ENCODE measurements at places on chromosomes 6 and 20.

DNA sequence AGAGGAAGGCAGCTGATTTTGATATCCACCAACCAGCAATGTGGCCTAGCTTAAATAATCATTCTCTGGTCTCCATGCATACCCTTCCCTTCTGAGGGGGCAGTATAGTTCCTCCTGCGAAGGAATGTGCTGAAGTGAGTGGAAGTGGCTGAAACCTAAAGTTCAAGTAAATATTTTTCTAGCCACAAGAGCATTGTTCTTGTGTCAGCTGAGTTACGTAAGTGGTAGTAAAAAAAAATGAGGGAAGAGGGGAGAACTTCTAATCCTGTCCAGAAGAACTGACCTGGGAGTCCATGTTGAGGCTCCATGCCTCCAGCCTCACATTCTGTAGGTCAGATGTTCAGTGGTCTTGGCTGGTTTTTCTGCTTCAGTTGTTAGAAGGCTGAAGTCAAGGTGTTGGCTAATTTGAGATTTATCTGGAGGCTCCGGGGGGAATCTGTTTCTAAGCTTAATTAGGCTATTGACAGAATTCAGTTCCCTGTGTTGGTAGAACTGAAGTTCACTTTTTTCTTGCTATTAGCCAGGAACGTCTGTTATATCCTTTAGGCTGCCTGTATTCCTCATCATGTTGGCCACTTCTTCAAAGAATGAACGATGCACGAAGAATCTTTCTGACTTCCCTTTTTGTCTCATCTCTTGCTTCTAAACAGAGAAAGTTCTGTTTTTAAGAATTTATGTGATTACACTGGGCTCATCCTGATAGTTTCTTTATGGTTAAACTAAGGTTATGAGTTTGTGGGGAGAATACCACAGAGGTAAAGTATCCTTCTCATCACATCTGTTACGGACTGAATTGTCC is 207.1 kb upstream of the PRSS16 start:
- no peak for DNase-seq

DNA sequence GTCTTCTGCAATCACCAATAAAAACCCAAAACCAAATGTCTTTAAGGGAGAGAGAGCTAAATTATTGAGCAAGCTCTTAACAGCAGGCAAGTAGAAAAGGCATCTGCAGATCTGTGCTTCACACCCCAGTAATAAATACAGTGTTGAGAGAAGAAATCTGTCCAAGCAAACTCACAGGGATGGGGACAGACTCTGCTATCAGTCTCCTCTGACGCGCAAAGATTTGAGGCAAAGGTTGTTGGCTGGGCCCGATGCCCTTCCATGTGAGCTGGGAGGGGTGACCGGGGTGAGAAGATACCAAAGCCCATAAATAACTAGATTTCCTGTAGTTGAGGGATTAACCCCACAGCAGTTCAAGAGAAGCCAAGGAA is 315.2 kb upstream of the SOX4 start:
- DNase-seq = no peak

DNA sequence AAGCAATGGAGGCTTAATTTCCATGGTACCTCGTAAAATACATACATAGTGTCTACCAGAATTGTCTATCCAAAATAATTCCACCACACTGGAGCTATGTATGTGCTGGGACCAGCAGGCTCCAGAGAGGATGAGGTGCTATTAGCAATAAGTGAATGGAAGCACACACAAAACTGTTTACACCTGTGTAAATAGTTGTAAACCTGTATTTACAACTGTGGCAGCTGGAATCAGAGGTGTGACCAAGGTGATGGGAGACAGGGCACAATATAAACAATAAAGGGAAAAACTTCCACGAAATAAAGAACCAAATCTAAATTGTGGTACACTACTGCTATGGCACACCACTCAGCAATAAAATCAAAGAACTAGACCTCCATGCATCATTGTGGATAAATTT is 14.4 kb downstream of the RARS2 start:
- no peak for DNase-seq

- no peak for DNase-seq
Observed at GRCh38 chr20:25273046-25273445, 25.2 kb downstream of the PYGB start.

GRCh38 chr6:130720076-130720715 is 107.0 kb upstream of the SMLR1 start:
- DNase-seq = no peak

DNA sequence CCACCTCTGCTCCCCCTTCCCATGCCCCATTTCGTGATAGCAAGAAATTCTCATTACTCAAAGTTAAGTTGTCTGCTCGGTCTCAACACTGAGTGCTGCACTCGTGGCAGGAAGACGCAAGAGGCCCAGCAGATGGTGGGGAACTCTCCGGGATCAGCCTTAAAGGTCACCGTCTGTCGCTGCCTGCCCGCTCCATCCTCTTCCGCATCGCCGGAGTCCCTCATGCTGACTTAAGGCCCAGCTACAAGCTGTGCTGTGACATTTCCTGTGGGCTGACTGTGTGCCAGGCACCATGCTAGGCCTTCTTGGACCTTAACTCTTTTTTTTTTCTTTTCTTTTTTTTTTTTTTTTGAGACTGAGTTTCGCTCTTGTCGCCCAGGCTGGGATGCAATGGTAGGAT is 17.8 kb downstream of the GRM4 start:
- no peak for DNase-seq

DNA sequence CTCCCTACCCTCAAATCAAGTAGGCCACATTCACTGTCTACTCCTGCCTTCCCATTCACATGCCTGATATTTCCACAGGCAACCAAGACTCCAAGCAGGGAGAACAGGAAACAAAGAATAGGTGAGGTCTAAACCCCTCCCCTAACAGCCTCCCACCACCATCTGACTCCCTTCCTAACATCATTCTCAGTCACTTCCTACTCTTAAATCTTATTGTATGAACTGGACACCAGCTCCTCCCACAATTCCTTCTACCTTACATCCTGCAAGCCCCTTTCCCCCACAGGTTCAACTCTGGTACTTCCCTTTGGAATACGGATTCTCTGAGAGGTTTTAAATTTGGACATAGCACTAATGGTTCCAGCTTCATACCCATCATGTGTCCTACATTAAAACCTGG is 944 bp upstream of the C6orf136 start:
- no peak for DNase-seq

DNA sequence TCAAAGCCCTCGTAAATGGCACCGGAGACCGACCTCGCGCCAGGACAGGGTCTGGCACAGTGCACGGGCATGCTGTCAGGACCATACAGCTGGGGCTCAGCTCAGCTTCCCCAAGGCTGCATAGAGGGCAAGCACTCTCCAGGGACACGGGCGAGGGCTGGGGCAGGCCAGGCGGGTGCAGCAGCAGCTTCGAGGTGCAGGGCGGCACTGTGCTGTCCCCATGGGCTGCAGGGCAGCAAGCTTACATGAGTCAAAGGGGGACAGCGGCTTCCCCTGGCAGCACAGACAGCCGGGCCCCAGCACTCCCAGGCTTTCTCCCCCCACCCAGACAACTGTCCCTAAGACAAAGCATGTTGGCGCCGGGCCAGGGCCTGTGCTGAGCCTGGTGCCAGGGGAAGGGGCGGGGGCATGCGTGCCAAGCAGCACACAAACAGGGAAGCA is 25.7 kb downstream of the PSMG4 start:
- DNase-seq = no peak

DNA sequence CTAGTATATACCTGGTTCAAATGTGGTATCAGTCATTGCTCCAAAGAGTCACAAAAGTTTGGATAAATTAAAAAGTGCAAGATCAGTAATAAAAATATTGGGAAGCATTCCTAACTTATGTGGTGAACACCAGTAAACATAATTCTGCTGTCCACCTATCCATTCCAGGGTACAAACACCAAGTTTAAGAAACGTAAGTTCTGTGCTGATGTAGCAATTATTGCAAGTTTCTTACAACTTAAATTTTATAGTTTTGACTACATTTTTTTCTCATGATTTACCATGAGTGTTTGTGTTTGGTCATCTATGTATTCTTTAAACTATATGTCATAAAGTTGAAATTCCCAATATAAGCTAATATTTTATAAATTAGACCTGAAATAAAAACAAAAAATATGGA is 255.0 kb upstream of the THEMIS start:
- no peak for DNase-seq

GRCh38 chr6:167491438-167492099 is 166.7 kb downstream of the TTLL2 start:
- DNase-seq = no peak

GRCh38 chr6:35128496-35128895 is 12.6 kb downstream of the TCP11 start:
- DNase-seq = no peak

DNA sequence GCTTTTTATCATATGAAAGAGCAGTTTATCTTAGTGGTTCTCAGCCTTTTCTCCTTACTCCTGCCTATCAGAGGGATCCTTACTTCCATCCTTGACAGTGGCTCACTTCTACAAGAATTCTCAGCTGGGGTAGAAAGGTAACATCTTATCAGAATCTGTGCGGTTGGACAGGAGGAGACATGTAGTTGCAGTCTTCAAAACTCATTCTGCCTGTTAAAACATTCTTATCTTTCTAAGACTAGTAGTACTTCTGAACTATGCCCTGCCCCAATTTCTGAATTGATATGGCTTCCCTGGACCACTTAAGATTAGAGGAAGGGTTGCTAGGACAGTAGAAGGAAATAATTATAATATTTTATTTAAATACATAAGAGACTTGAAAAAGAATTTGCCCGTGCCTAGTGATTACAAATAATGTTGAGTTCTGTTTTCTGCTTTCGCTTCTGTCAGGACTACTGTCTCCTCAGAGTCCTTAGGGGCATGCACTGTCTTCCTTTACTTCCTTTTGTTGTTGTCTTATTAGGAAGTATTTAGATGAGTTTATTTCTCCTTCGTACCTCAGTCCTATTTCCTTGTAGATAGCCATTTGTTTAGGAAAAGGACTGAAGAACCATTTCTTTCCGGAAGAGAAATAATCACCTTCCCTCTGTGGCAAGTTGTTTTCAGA is 24.9 kb downstream of the BLTP3A start:
- no peak for DNase-seq

DNA sequence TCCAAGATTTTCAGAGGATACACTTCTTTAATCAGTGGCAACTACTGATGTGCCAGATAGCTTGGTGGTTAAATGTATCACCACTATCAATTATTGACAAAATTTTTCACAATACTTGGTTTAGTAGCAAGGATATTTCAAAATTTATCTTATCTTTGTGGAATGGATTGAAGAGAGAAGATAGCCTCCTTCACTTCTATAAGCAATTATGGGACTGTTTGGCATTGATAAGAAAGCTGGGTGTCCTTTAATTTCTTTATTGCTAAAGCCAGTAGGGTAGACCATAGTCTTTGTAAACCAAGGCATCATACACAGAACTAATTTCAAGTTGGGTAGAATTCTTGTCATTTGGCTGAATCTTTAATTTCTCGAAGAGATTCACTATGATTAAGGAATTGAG is 4.9 kb upstream of the RNF182 start:
- no peak for DNase-seq

DNA sequence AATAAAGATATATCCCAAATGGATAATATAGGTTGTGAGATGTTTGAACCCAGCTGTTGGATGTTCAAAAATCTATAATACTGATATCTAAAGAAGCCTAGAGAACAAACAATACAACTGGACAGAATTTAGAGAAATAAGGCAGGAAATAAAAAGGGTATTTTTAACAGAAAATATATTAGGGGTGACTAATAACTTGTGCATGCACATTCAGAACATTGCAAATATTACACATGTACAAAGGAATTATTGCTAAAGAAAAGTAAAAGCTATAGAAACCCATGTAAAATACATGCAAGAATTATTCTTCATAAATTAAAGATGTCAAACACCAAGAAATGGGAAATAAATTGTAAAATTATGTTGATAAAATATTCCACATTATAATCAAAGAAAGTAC is 32.7 kb upstream of the HCRTR2 start:
- no peak for DNase-seq

GRCh38 chr6:66200390-66200789 is 493.4 kb upstream of the EYS start:
- no peak for DNase-seq

- no peak for DNase-seq
Observed at GRCh38 chr6:156167625-156168071, 609.5 kb upstream of the ARID1B start.

GRCh38 chr20:53413186-53413631 is 180.4 kb downstream of the ZNF217 start:
- DNase-seq = peak; percentile 64

DNA sequence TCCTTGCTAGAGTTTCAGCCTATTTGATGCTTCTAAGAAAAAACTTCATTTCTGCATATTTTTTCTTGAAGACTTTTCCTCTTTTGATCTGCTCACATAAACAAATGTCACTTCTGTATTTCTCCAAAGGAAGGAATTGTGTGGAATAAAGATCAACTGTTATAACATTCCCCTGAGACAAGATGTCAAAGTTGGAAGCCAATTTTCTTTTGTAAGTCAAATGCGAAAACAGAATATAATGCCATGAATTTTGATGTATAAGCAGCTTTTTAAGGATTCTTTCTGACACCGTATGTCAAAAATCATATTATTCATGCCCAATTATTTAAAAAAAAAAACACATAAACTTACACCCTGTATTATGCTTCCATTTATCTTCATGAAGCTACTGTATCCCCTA is 70.3 kb upstream of the NHSL1 start:
- no peak for DNase-seq

DNA sequence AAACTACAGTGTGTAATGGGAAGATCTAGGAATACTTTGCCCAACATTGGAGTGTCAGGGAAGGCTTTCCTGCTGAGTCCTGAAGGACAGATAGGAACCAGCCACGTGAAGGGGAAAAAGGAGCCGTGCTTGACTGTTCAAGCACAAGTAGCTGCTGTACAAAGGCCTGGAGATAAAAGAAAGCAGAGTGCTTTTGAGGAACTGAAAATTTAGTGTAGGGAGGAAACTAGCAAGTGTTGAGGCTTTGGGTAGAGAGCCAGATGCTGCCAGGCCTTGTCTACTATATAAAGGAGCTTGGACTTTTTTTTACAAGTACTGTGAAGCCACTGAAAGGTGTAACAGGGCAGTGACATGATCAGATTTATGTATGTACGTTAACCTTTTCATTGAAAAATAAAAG is 39.0 kb downstream of the DSE start:
- DNase-seq = no peak

GRCh38 chr6:11297376-11297729 is 64.9 kb upstream of the NEDD9 start:
- no peak for DNase-seq

- DNase-seq = no peak
Observed at GRCh38 chr20:48105526-48105925, 320.2 kb upstream of the SULF2 start.

DNA sequence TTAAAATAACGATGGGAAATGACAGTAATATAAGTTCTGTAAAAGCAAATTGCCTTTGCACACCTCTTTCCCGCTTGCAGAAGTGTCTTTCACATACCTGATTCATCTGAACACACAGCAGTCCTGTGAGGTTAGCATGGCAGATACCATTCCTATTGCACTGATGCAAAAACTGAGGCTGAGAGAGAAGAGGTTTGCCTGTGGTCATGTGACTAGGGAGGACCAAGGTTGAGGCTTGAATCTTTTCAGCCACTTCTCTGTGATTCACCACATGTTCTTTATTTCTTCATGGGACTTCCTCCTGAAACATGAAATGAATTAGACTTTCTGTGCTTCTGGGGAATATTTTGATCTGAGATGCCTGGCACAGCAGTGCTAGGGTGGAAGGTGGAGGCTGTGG is 92.9 kb downstream of the VEGFA start:
- no peak for DNase-seq

Measured in stimulated activated CD8-positive, alpha-beta memory T cell treated with anti-CD3 and anti-CD28 coated beads, Interleukin-4, amount 100 ng/mL, for 48 hours (primary cell).